ENCODE measurements at places on chromosomes 2 and 18.

DNA sequence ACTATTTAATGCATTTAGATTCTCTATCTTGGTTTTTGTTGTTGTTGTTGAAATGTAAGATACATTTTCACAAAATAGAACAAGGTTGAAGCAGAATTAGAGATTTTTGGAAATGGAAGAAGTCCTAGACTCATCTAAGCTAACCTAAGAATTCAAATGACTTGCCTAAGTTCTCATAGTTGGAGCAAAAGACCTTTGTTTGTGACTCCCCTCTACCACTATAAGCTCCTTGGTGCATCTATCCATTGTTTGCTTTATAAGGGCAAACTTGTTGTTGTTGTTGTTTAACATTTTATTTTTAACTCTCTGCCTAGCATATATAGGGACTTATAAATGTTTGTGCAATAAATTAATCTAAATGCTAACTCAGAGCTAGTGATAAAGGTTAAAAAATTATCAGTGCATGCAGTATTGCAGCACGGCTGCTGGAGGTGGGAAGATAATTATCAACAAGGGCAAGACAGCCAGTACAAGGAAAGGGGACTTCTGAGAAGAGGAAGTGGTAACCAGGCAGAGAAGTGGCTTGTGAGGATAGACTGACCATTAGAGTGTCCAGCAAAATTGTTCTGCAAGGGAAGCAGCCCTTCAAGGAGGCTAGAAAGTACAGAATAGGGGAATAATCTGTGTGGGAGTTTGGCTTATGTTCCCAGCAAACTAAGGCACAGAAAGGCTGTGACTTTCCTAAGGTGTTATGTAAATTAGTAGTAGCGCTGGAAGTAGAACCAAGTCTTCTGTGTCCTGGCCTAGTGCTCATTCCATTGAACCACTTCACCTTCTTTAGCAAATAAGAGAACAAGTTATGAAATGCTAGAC, 38.1 kb upstream of the ACYP2 start:
- no peak for DNase-seq

GRCh38 chr2:241136191-241136590, 13.1 kb downstream of the PASK start:
- DNase-seq: no peak

DNA sequence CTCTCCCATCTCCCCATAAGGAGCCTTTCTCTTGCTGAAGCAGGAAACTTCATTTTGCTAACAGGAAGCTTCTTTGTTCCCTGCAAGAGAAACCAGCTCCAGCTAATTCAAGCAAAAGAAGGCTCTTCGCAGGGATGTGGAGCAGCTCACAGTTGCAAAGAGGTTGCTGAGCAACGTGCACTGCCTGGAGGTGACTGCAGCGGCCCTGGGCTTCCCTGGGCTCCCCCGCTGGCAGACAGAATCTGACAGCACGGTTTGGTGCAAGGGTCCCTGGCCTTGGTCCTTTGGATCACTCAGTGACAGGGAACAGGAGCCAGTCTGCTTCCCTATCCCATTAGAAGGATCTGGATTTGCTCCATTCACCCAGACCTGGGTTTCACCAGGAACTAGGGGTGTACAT, 25.8 kb downstream of the GPR55 start:
- no peak for DNase-seq

- DNase-seq: no peak
These were observed 136.1 kb downstream of the DNAH6 start for GRCh38 chr2:84652431-84652830.

DNA sequence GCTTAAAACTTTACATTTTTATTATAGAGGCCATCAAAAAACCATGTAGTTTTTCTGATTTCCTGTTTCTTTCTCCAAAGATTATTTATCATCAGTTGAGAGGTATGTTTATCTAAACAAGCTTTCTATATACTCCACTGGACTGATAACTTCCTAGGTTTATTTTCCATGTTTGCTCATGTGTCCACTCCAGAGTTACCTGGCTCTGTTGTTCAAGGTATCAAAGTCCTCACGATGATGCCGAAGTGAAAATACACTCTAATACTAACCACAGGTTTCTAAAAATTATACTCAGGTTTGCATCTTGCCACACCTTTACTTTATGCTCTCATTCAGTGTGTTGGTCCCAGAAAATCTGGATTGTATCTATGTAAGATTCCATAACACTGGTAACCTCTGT, 287.9 kb upstream of the GULP1 start:
- no peak for DNase-seq

DNA sequence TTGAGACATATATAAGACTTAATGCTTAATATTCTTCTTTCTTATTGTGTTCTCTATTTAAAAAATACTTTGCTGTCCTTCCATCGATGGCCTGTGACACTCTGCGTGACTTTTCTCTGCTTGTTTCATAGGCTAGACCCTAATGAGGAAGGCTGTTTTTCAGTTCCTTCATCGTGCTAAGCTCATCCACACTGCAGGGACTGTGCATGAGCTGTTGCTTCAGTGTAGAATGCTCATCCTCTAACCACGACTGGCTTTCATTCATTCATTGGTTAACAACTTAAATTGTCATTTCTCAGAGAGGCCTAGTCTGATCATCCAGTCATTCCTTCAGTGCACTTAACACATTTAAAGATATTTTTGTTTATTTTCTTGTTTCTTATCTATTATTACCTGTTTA, 134.4 kb downstream of the CCDC85A start:
- DNase-seq: no peak

DNA sequence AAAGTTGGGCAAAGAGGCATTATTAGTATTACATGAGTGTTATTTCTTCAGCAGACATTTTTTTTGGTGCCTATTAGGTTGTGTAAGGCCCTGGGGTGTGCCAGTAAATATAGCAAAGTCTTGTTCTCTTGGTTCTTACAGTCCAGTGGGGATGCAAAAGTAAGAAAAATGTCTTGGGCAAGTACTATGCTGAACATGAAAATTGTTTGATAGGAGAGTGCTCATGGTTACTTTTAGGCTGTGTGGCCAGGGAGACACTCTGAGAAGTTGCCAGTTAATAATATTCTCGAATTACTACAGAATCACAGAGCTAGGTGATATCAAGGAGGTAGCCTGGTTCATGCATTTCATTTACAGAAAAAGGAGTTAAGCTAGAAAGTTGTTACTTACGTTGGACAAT, 1.9 kb downstream of the AGFG1 start:
- no peak for DNase-seq

- DNase-seq: no peak
These were observed 673.9 kb downstream of the TRIB2 start for GRCh38 chr2:13390676-13391075.

DNA sequence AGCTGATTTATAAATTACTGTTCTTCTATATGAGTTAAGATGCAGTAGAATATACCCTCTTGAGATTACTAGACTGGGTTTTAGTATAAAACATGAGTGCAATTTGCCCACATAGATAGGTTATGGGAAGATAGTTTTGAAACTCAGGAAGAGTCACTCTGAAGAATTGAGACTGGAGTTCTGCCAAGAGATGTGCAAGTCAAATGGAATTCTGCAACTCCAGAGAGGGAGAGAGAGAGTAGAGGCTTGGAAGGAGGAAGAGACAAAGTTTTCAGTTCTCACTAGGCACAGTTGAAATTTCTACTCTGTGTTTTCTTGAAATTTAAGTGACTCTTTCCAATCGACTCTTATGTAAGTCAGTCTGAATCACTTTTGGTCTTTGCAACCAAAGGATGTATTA, 878.8 kb downstream of the TSN start:
- DNase-seq: peak; percentile 91

- DNase-seq: no peak
These were observed 178.6 kb downstream of the TNS1 start for GRCh38 chr2:217824223-217824622.

DNA sequence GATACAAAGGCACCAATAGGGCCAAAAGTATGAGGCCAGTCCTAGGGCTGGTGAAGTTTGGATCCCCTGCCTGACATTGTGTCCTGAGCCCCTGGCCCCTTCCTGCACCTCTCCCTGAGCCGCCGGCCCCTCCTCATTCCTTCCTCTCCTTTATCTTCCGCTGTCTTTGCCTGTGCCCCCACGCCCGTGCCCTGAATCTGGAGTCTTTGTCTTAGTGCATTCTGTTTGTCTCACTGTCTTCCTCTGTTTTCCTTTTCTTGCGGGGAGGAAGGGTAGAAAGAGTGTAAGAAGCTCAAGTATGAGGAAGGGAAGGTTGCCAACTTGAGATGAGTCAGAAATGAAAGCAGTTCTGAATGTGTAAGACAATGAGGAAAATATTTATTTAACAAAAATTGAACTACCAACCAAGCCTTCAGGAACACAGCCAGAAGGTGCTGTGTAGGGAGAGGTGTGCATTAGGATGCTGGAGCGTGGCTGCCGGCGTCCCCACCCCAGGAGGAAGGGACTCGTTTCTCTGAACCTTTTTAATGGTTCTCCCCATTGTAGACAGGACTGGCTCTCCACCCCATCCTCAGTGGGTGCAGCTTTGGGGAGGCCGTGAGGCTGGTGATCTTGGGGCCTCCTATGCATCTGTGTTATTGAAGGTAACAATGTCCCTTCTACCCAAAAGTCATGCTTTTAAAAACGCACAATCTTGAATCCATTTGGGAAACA, 133.1 kb downstream of the NEDD4L start:
- peak; percentile 81 for DNase-seq

GRCh38 chr2:150588506-150588870, 101.0 kb upstream of the RND3 start:
- no peak for DNase-seq

- DNase-seq: no peak
These were observed 1.7 kb downstream of the SIX3 start for GRCh38 chr2:44943031-44943692.

DNA sequence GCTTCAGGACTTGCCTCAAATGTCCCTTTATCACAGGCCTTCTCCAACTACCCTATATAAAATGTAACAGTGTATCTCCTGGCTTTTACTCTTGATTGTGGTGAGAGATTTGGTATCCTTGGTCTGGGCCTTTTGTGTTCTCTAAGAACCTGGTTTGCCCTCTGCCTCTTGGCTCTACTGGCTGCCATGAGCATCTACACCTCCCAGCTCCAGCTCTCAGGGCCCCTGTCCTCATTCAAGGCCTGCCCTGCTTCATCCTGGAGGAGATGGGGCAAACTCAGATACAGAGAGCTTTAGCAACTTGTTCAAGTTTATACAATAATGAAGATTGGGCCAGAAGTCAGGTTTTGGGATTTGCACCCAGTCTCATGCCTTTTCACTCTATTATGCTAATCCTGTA, 45.0 kb downstream of the QPCT start:
- no peak for DNase-seq

GRCh38 chr18:42131066-42131929, 176.3 kb downstream of the PIK3C3 start:
- no peak for DNase-seq

- peak; percentile 23 for DNase-seq
These were observed 15.5 kb downstream of the SLC25A12 start for GRCh38 chr2:171878481-171878993.

GRCh38 chr18:39854291-39854690, 2100.7 kb upstream of the PIK3C3 start:
- DNase-seq: no peak

DNA sequence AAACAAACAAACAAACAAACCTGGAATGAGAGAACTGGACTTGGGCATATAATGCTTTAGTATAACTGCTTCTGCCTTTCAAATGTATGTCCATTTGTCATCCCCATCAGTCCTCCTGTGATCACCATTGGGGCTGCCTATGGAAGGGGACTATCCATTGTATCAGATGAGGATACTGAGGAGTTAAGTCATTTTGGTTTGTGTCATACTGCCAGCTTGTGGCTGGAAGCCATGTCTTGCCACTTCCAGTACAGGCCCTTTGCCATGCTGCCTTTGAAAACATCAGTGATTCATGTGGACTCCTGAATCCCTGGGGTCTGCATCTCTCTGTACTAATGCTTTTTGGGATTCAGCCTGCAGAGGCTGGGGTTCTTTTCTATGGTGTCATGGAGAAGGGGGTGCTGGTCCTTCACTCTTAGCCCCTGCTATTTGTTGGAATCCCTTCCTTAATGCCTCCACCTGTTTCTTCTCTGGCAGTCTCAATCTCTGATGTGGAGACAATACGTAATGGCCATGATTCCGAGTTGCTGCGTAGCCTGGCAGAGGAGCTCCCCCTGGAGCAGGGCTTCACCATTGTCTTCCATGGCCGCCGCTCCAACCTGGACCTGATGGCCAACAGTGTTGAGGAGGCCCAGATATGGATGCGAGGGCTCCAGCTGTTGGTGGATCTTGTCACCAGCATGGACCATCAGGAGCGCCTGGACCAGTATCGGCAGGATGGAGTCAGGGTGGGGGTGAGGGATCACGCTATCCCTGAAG, 10.6 kb downstream of the PLCD4 start:
- no peak for DNase-seq

GRCh38 chr2:144464730-144465129, 55.2 kb downstream of the ZEB2 start:
- no peak for DNase-seq

DNA sequence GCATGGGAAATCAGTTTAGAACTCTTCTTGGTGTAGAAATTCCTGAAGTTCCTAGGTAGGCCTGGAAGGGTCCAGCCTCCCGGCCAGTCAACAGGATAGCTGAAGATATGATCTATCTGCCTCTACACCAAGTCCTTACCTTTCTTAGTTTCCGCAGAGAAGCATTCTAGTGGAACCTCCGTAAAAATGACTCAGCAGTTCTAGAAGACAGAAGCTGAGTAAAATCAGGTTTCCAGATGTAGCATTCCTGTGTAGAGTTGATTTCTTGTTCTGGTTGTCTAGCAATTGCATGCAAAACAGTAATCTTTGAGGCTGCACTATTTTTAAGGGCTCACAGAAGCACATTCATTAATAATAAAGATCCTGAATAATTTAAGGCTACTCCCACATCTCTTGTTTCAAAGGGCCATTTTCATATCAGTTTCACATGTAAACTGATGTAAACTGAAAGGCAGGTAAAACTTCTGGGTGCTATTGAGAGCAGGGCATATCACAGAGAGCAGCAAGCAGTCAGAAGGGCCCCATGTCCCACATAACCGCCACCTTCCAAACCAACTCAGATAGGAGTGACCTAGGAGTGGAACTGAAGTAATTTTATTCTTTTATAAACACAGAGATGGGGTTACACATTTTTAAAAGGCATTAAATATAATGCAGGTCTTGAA, 3.2 kb upstream of the DYTN start:
- DNase-seq: no peak

DNA sequence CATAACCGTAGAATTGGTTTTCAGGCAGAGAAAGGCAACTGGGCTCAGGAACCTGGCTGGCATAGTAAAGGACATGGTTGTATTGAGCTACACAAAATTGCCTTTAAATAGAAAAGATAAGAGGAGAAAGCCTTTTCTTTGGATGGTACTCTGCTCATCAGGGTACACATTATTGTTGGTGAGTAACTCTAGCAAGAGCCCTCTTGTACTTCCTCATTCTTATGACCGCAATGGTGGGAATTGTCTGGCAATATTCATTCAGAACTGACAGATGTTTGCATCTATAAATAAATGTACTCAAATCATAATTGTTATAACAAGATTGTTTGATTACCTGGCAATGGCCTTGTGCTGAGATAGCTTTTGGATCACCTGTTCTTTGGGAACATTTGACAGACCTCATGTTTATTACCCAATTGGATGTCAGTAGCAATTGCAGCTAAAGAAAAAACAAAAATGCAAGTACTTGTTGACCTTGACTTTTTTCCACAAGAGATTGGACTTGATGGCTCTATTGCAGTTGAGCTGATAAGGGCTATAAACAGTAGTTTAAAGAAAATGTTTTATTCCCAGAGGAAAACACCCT, 43.9 kb downstream of the MEIS1 start:
- DNase-seq: no peak

Measured in muscle of leg (tissue), 16 donors.